Activated CD8-positive, alpha-beta T cell treated with anti-CD3 and anti-CD28 coated beads, Interleukin-2, amount 10 ng/mL, durations not matched to agents 7 days and 5 days (primary cell): ENCODE measurements at places on chromosomes 2 and 18.

- H3K4me3 ChIP-seq, result no peak overlapping the region
- peaks cover 14% of the 10 kb centered on the region for H3K4me1 ChIP-seq
Measured at GRCh38 chr2:171235262-171235881, 74.7 kb upstream of the TLK1 start.

GRCh38 chr2:233100192-233100998, 40.3 kb downstream of the INPP5D start:
- peaks cover 70% of the 10 kb centered on the region for H3K4me1 ChIP-seq
- peak overlapping the region; percentile 52 for H3K4me3 ChIP-seq
- peaks cover 72% of the 10 kb centered on the region for H3K36me3 ChIP-seq
- DNase-seq, result peak; percentile 71

DNA sequence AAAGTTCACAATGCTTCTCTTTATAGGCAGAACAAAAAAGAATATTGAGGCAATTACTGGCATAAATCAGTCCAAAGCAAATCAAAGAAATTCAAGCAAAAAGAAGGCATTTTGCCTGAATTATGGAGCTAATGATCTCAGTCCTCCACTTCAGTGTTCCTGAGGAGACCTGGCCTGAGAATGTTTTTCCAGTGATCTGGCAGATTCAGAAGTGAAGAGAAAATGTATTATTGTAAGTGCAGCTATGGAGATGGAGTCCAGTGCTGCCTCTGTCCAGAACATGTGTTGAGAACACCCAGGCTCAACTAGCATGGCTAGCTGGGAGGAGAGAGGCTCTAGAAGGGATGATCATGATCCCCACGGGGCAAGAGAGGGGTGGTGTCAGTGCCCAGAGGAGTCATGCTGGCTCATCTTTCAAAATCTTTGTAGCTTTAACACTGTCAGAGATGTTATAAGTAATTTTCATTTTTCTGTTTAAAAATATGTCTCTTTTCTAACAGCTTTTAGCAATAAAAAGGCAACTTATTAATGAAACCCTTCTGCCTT, 367.0 kb upstream of the RAB12 start:
- H3K27me3 ChIP-seq, result no peaks in the 10 kb centered on the region
- no peaks in the 10 kb centered on the region for H3K36me3 ChIP-seq
- H3K4me3 ChIP-seq, result no peak overlapping the region
- H3K27ac ChIP-seq, result no peak overlapping the region
- DNase-seq, result no peak

- H3K27ac ChIP-seq, result no peak overlapping the region
- H3K36me3 ChIP-seq, result no peaks in the 10 kb centered on the region
- no peak for DNase-seq
- H3K4me1 ChIP-seq, result no peaks in the 10 kb centered on the region
- no peaks in the 10 kb centered on the region for H3K27me3 ChIP-seq
Measured at GRCh38 chr2:193315428-193316091, 1120.8 kb upstream of the TMEFF2 start.

- no peak for DNase-seq
- H3K36me3 ChIP-seq, result peaks cover 2% of the 10 kb centered on the region
- no peak overlapping the region for H3K27ac ChIP-seq
- H3K27me3 ChIP-seq, result peaks cover 19% of the 10 kb centered on the region
Measured at GRCh38 chr2:12928197-12928774, 211.6 kb downstream of the TRIB2 start.
